ENCODE measurements at places on chromosomes 1 and 21. TPM values are rescaled to one million over a fixed set of nuclear protein-coding genes. Genes with fewer than 3 reads are reported as not detected.

TMPRSS3 gene
- polyA plus RNA-seq, result 0.56 TPM

ALX3 gene
- not detected for polyA plus RNA-seq

PEX11B gene
- polyA plus RNA-seq, result 51.0 TPM

SPRR2B gene
- not detected for polyA plus RNA-seq

GREM2 gene
- polyA plus RNA-seq, result not detected

GPR25 gene
- not detected for polyA plus RNA-seq

HECTD3 gene
- 23.3 TPM for polyA plus RNA-seq

FLG gene
- polyA plus RNA-seq, result not detected

FLVCR1 gene
- 10.8 TPM for polyA plus RNA-seq

RABIF gene
- 17.2 TPM for polyA plus RNA-seq

PAX7 gene
- not detected for polyA plus RNA-seq

RIIAD1 gene
- not detected for polyA plus RNA-seq

ZNF593OS gene
- 0.96 TPM for polyA plus RNA-seq

HDGF gene
- 81.9 TPM for polyA plus RNA-seq

LPGAT1 gene
- polyA plus RNA-seq, result 12.7 TPM

PKP1 gene
- polyA plus RNA-seq, result not detected

RCSD1 gene
- 75.7 TPM for polyA plus RNA-seq

OR2G6 gene
- polyA plus RNA-seq, result 0.21 TPM

NPPB gene
- polyA plus RNA-seq, result not detected

CSRP1 gene
- 100 TPM for polyA plus RNA-seq

GAS5 gene
- polyA plus RNA-seq, result 289 TPM

MLLT11 gene
- polyA plus RNA-seq, result 10.1 TPM

SLC19A1 gene
- 42.0 TPM for polyA plus RNA-seq

Measured in GM12878 (cell line).